ENCODE measurements at places on chromosomes 13 and 19.
A peak's percentile ranks its signal among the peaks of the same experiment; 100 is the strongest.

DNA sequence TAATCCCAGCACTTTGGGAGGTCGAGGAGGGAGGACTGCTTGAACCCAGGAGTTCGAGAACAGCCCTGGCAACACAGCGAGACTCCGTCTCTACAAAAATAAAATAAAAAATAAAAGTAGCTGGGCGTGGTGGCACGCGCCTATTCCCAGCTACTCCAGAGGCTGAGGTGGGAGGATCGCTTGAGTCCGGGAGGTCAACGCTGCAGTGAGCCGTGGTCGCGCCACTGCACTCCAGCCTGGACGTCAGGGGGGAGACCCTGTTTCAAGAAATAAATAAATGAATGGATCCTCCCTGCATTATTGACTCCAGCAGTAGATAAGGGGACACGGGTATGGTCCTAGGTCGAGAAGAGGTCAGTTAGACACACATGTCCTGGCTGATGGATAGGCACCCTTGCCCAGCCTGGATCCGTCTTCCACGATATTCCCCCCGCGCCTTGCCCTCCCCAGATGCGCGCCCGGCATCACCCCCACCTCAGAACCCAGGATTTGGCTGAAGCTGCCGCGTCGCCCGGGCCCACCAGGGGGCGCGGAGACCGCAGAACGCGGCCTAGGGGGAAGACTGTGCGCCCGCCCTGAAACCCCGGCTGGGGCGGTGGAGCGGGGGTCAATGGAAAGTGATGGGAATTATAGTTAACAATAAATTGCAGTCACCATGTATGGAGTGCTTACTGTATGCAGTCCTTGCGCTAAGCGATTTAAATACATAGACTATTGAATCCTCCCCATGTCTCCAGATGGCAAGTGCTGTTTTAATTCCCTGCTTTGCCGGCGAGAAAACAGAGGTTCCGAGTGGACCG lies 2.1 kb upstream of the HOOK2 start:
- peak; percentile 96 for DNase-seq

DNA sequence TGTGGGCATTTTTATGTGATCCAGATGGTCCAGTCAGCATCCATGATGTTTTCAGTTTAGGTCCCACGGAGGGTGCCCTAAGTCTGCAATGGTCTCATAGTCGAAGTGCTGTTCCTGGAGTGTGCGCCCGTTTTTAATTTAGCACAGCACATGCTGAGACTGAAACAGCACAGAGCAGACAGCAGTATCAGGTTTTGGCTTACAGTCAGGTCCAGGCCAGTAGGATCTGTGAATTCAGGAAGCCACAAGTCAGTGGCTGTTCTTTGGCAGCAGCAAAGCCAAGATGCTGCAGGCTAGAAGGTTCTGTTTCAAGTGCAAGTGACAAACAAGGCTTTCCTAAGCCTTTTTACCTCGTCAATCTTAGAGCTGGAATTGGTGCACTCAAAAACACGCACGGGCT lies 18.3 kb downstream of the FBXO27 start:
- no peak for DNase-seq

GRCh38 chr13:77891486-77891885 lies 27.1 kb downstream of the EDNRB start:
- no peak for DNase-seq

- DNase-seq = no peak
Measured at GRCh38 chr19:45717983-45718650, 12.6 kb downstream of the FBXO46 start.

DNA sequence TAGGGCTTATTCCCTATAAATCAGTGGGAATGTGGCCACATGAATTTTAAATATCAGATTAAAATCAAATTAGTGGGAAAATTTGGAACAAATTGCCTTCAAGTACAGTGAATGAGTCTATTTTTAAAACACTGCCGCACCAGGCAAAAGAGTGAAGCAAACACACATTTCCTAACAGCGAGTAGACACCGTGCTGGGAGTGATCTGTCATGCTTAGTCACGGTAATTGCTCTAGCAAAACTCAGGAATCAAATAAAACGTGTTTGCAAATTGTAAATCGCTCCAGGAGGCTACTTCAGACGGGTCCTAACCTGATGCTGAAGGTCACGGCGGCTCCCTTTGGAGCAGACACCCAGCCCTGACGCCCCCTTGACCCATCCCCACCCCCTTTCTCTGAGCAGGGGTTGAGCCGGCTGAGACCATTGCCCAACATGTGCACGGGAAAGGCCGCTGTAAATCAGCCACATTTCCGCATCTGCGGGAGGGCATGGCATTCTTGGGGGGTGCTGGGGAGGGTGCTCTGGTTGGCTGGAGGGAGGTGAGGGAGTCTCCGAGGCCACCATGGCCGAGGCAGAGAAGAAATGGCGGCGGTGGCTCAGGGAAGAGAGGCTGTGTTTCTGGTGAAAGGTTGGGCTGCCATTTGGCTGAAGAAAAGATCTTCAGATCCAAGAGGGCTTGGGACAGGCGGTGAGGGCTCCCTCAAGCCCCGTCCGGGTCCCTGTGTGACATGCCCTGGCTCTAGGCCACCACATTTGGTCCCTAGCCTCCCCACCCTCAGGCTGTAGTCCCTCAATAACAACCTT lies 8.9 kb downstream of the CEBPA start:
- no peak for DNase-seq

- no peak for DNase-seq
Measured at GRCh38 chr13:37074703-37075102, 15.2 kb upstream of the SUPT20H start.

GRCh38 chr19:49129238-49129583 lies 9.9 kb downstream of the PPFIA3 start:
- no peak for DNase-seq

DNA sequence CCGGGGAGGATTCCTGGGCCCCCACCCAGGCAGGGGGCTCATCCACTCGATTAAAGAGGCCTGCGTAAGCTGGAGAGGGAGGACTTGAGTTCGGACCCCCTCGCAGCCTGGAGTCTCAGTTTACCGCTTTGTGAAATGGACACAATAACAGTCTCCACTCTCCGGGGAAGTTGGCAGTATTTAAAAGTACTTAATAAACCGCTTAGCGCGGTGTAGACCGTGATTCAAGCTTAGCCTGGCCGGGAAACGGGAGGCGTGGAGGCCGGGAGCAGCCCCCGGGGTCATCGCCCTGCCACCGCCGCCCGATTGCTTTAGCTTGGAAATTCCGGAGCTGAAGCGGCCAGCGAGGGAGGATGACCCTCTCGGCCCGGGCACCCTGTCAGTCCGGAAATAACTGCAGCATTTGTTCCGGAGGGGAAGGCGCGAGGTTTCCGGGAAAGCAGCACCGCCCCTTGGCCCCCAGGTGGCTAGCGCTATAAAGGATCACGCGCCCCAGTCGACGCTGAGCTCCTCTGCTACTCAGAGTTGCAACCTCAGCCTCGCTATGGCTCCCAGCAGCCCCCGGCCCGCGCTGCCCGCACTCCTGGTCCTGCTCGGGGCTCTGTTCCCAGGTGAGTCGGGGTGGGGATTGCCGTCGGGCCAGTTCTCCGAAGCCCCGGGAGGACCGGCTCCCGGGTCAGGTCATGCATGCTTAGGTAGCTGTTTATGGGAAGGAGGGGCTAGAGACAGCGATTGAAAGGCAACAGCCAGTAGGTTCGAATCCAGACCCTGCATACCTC lies at the start of gene ICAM1:
Gene ICAM1 (plus strand): TSS at position 505 of the 779 bp plus-strand sequence. CDS start 40 bp downstream, at position 545.
- DNase-seq = peak; percentile 95

DNA sequence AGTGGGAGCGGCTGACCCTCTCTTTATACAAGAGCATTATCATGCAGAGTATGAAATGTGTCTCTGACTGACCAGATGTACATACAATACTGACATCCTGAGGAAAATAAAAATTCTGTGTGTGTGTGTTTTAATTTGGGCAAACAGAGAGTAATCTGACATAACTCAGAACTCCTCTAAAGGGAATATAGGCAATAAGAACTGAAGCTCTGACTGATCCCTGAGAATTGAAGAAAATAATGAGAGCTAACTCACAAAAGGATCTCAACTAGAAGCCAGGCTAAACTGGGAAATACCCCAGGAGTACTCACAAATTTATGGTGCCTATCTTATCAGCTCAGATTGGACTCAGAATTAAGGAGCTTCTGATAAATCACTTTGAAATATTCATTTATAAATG lies 539.9 kb downstream of the OLFM4 start:
- no peak for DNase-seq

GRCh38 chr13:32555613-32556012 lies 17.0 kb upstream of the N4BP2L2 start:
- no peak for DNase-seq

DNA sequence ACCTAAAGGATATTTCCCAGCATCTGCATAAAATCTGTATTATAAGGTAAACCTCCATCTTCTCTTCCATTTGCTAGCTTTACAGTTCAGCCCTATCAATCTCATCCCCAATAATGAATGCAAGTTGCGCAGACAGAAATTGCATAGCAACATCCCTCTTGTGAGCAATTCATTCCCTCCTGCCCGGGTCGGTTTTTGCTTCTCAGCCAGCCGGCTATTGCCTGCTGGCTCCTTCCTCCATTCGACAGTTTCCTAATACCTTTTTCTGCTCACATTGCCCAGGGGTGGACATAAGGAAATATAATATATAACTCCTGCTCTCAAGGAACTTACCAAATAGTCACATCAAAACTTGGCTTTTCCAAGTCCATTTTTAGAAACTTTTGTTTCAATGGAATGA lies 125.2 kb downstream of the FGF9 start:
- DNase-seq = no peak

DNA sequence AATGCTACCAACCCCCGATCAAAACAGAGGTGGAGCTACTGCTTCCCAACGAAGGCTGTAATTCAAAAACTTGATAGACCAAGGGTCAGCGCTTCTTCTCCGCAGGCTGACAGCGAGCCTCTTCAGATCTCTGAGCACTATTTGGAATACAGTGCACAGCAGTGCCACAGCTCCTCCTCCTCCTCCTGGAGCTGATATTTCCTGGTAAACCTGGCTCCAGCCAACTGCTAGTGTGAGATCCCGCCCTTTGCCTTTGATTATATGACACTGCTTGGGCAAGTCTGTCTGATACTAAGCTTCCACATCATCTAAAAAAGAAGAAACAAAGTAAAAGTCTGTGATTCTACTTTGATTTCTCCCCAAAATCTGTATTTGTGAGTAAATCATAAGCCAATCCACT lies 710.5 kb downstream of the DACH1 start:
- DNase-seq = no peak

DNA sequence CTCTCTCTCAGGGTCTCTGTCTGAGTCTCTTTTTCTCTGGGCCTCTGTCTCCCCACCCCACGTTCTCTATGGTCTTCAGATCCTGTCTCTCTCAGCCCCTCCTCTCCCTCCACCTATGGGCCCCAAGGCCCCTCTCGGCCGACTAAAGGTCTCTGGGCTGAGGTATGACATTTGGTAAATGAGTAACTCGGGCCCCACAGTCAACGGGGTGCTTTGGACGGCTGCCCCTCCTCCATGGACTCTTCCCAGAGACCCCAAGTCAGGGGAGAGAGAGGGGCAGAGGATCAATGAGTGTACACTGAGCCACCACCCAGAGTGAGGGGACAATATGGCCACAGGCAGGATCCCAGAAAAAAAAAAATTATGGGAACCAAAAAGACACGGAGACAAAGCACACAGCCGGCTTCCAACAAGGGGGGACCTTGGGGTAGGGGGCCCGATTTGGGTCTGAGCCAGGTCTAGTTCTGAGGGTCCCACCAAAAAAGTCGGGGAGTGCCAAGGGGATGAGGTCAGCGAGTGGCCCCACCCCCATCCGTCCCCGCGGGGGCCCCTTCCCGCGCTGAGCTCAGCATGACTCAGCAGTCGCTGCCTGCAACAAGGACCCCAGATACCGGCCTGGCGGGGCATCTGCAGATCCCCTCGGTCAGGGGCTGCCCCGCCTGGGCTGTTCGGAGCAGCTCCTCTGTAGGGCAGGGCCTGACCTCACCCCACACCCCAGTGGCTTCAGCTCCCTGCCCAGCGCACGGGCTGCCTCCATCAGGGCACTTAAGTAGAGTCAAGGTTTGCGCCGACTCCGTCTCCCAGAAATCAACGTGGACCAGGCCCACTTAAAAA lies 1.5 kb upstream of the FTL start:
- peak; percentile 89 for DNase-seq

DNA sequence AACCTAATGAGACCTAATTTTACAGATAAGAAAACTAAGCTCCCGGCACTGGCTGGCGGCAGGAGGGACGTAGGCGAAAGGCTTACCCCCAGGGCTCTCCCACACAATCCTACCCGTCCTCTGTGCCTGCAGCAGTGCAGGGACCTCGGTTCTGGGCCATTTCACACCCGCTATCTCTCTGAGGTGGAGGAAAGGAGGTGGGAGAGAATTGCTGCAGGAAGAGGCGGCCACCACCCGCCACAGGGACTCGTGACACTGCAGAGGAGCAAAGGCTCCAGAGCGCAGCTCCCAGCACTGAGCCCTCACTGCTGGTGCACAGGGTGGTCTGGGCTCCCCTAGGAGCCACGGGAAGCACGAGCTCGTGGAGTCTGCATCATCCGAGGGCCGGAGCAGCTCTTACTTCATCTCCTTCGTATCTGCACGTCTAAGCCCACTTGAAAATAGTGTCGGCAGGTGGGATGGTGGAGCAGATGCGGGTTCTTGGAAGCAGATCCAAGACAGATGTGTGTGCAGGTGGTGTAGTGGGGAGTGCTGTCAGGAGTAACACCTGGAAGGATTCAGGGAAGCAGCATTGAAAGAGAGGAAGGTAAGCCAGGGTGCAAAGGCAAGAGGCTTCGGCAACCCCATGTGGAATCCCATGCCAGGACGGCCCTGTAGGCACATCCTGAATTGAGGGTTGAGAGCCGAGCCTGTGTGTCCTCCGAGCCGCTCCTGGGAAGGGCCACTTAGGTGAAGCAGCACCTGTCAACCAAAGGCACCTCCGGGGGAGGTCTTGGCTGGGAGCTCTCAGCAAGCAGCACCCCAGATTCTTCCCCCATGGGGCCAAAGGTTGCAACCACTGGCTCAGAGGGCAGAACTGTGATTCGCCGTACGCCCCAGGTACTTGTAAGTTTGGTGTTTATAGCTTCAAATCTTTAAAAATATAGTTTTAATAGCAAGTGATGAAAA lies 115.8 kb upstream of the SPACA7 start:
- peak; percentile 34 for DNase-seq

DNA sequence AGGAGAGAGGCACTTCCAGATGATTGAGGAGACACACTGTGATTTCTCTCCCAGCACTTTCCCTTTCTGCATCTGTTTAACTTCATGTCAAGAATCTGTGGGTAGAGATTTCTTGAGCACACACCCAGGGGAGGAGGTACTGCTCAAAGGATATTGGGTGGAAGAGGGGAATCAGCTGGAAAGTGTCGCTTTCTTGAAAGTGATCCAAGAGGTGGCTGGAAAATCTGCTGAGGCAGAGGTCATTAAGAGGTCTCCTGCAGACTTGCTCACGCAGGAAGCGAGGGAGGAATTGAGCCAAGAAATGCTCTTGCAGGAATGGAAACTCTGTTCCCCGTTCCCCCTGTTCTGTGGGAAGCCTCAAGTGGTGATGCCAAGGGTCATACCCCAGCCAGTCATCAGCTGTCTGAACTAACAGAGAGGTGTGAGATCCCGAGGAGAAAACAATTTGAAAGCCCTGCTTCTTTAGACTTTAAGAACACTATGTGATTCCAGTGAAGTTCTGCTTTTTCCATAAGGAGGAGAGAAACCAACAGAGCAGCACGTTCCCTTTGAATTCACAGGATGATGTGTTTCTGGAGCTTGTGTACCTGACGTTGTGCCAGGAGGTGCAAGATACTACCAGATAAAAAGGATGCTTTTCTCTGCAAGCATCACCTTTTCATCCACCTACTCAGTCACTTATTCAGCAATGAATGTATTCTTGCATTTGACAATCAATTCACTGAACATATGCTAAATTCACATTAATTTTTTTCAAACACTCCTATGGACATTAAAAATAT lies 163.4 kb upstream of the GPR12 start:
- DNase-seq = no peak
